ENCODE measurements at places on chromosomes 6 and 20.
A peak's percentile ranks its signal among the peaks of the same experiment; 100 is the strongest.

- DNase-seq, result no peak
Measured at GRCh38 chr6:147820520-147820919, 312.0 kb downstream of the SAMD5 start.

DNA sequence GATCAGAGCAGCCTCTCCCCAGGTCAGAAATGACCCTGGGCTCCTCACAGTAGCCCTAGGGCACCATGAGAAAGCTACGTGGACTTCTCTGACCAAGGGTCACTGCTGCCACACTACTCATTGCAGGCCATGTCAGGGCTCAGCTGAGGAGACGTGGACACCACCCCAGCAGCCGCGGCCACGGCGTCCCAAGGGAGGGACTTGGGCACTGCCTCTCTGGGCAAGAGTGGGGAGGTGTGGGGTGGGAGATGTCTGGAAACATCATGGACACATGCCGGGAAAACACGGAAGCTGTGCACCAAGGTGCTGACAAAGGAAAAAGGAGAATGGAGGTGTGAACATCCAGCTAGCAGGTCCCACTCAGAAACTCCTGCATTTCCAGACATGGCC is 9.0 kb downstream of the GMEB2 start:
- DNase-seq, result no peak

DNA sequence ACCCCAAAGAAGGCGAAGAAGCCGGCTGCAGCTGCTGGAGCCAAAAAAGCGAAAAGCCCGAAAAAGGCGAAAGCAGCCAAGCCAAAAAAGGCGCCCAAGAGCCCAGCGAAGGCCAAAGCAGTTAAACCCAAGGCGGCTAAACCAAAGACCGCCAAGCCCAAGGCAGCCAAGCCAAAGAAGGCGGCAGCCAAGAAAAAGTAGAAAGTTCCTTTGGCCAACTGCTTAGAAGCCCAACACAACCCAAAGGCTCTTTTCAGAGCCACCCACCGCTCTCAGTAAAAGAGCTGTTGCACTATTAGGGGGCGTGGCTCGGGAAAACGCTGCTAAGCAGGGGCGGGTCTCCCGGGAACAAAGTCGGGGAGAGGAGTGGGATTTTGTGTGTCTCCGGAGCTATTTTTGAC is 69.6 kb downstream of the HFE start:
- peak; percentile 84 for DNase-seq

DNA sequence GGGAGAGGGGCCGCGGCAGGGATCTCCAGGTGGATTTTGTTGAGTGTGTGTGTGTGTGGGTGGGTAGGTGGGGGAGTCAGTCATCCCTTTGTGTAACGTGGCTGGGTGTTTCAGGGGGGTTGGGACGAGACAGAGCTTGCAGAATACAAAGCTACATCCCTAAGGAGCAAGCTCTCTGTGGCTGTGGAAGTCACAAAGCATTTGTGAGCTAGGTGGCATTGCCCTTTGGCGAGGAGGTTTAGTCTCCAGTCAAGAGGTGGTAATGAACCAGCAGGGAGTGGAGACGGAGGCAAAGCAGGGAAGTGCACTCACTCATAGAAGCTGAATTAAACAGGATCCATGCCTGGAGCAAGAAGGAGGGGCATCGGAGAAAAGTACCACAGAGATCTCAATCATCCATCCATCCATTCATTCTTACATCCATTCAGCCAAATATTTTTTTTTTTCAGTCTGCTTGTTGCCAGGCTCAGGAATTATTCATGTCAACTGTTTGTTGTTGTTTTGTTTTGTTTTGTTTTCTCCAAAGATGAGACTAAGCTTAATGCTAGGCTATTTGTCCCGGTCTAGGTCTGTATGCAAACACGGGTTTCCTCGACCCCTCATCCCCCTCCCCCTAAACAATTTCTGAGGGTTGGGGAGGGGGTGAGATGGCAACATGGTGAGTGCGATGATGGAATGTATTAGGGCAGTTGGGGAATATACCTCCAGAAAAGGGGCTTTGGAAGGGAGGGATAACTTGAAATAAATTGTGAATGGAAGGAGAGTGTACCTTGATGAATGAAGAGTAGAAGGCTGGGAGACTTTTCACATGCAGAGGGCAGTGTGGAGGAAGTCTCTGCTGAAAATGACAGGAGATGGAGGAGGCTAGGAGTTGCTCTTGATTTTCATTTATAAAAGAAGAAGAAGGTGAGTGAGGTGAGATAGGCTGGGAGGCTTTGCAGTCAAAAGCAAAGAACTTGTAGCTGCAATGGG is 1.0 kb downstream of the HCRTR2 start:
- no peak for DNase-seq

DNA sequence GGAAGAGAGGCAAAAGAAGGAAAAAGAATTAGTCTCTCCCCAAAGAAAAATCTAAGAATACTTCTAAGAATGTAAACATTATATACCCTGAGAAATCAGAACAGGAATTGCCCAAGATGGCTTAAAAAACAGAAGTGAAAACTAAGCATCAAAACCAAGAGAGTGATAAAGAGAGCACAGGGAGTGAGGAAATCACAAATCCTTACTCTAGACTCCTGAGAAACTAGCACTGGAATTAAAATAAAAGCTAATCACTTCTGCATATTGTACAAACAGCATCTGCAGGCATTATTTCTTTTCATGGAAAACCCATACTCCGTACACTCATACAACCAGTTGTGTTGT is 285.7 kb downstream of the BTBD9 start:
- no peak for DNase-seq
